ENCODE measurements at places on chromosomes 4 and X.

DNA sequence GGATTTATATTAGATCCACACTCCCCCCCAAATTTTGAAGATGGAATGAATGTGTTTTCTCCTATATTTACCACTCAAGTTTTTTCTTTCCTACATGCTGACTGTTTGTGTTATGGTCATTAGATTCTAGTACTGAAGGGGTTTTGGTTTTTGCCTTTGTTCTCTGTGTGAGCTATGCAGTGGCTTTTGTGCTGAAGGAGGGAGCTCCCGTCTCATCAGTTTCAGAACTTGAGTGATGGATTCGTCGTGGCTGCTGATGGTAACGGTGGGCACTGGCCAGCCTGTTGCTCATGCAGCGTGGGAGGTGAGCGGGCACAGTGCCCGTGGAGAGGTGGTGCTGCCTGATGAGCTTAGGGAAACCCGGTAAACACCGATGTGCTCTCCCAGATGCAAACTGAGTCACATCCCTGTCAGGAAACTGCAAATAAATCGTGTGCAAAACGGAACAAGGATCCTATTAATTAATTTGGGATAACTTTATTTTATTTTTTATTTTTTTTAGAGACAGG lies 101.5 kb downstream of the SORBS2 start:
- no peak for DNase-seq

DNA sequence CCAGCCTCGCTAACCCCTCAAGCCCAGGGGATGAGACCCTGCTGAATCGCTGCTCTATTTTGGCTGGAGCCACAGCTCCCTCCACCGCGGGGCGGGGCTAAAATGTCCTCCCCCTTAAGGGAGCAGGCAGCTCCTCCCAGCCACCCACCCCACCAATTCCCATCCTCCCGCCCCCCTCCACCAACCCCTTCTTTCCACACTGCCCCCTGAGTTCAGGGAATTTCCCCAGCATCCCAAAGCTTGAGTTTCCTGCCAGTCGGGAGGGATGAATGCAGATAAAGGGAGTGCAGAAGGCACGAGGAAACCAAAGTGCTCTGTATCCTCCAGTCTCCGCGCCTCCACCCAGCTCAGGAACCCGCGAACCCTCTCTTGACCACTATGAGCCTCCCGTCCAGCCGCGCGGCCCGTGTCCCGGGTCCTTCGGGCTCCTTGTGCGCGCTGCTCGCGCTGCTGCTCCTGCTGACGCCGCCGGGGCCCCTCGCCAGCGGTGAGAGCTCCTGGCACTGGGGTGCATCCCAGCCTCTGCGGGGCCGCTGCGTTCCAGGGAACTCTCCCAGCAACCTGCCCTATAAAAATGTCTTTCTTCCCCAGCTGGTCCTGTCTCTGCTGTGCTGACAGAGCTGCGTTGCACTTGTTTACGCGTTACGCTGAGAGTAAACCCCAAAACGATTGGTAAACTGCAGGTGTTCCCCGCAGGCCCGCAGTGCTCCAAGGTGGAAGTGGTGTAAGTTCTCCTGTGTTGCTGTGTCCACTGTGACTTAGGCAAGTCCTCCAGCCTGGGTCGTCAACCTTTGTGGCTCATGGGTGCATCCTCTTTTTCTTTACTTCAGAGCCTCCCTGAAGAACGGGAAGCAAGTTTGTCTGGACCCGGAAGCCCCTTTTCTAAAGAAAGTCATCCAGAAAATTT lies at the start of gene CXCL6:
CXCL6 (plus strand) TSS at position 306 of the 907 bp plus-strand sequence; CDS start at position 379, 73 bp downstream.
- DNase-seq, result peak; percentile 36

GRCh38 chr4:106893395-106893881 lies 142.7 kb downstream of the DKK2 start:
- no peak for DNase-seq

DNA sequence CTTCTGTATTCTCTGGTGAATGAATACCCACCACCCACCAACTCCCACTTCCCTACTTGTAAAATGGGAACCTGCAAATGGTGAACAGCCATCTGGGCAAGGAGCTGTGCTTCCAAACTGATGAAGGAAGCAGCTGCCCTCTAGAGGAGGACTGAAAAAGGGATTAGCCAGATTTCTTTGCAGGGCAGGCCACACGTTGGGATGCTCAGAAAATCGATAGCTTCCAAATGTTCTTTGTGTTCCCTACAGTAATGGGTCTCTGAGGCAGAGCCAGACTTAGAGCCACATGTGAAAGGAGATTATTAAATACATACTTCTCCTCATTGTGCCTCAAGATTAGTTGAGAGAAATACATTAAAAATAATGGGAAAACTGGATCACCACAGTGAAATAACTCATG lies 39.3 kb upstream of the LPAR4 start:
- DNase-seq, result peak; percentile 36

DNA sequence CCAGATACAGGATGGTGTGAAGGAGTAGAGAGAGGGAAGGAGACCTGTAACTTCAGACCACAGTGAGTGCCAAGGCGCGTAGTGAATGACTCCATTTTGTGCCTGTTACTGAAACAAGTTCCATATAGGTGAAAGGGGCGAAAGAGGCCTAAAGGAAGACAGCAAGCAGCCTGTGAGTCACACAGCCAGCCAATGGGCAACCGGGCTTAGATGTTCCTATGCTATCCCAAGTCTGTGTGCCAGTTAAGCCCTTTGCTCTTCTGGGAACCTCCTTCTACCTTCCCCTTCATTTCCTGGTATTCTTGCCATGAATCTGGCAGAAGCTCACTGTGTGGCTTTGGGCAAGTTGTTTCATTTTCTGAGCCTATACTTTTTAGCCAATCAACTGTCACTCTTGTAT lies 161.8 kb upstream of the LDB2 start:
- DNase-seq, result no peak

- no peak for DNase-seq
These were observed 427 bp downstream of the NKX1-1 start for GRCh38 chr4:1405636-1406393.

GRCh38 chr4:165514739-165515138 lies 135.9 kb downstream of the CPE start:
- DNase-seq, result no peak

- DNase-seq, result peak; percentile 0
These were observed 143.6 kb upstream of the ZCCHC13 start for GRCh38 chrX:74160358-74160757.

GRCh38 chr4:173051716-173052115 lies 116.9 kb upstream of the GALNT7 start:
- DNase-seq, result peak; percentile 21

- no peak for DNase-seq
These were observed 480.9 kb downstream of the PCDH11X start for GRCh38 chrX:92260102-92260501.

- no peak for DNase-seq
These were observed 63.0 kb downstream of the MBNL3 start for GRCh38 chrX:132425744-132426318.

DNA sequence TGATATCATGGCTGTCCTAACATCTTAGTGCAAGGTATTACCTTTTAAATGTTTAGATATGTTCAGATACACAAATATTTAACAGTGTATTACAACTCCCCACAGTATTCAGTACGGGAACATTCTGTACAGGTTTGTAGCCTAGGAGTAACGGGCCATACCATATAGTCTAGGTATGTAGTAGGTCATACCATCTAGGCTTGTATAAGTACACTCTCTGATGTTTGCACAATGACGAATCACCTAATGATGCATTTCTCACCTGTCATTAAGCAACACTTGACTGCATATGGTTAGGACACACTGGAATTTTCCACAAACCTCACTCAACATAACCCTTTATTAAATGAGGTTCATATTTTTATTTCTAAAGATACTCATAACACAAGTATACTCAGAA lies 67.7 kb downstream of the THOC2 start:
- DNase-seq, result no peak

DNA sequence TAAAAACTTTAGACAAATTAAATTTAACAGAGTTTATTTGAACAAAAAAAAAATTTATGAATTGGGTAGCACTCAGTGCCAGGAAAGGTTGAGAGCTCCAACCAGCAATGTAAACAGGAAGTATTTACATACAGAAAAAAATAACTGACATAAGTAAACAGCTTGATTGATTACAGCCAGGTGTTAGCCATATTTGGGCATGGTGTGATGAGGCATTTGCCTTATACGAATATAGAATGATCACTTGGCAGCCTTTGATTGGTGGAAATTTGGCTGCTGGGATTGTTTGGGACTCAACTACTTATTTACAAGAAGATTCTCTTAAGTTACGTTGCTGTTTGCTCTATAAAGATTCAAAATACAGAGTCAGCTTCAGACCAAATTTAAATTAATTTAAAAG lies 172.0 kb downstream of the ADAM29 start:
- DNase-seq, result no peak

DNA sequence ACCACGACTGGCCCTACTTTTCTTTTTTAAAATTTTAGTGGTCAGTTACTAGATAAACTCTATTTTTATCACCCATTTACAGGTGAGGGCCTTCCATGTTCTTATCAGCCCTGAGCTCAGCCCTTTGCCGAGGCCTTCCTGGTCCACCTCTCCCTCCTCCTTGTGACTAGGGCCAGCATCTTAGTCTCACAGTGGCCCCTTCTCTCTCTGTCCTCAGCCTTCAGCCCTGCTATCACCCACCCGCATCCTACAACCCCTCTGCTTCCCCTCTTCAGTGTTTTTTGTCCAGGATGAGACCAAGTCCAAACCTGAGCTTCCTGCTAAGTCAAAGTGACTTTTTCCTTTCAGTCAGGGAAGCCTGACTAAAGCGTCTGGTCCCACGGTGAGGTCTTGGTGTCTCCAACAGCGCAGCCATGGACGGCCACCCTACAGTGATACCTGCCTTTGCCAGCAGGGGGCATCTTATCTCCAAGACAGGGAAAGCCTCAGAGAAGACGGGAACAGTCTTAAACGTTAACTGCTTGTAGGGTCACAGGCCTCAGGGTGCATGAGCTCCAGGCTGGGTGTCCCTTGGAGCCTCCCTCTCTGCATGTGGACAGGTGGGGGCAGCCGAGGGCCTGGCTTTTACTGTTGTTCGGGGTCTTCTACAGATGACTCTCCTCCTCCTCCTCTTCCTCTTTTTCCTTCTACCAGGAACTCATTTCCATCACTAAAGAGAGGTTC lies 11.7 kb upstream of the GAGE10 start:
- DNase-seq, result peak; percentile 24

DNA sequence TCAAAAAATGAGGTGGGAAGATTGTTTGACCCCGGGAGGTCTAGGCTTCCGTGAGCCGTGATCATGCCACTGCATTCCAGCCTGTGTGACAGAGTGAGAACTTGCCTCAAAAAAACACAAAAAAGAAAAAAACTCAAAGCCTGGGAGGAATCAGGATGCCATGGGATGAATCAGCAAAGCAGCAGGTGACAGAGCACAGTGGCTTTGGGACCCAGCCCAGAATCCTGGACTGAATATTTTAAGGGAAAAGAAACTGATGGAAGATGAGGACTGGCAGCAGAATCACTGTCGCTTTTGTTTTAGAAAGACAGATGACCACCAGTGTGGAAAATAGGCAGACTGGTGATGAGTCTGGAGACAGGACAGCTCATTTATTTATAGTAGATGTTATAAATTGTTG lies 16.6 kb downstream of the S100G start:
- peak; percentile 61 for DNase-seq

GRCh38 chr4:116143198-116143597 lies 942.2 kb downstream of the TRAM1L1 start:
- no peak for DNase-seq

DNA sequence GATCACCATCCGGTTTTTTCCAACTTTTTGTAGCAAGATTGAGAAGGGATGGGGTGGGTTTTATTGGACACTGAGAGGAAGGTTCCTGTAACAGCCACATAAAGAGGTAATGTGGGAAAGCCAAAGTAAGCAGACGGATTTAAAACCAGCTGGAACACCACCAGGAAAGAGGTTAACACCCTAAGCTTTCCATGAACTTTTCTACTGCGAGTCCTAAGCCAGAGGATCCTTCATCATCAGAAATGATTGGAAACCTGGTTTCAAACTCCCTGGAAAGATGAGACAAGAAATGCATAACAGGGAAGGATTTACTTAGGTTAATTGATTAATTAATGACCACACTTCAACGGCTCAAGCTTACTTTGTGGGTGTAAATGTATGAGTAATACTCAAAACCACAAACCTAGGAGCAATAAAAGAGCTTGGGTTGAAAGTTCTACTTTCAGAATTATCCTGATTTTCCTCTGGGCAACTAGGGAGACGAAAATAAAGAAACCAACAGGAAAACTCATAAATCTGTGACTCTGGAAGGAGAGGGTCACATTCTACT lies 91.5 kb downstream of the COX18 start:
- no peak for DNase-seq

- no peak for DNase-seq
These were observed 507.8 kb upstream of the INTU start for GRCh38 chr4:127124919-127125318.

DNA sequence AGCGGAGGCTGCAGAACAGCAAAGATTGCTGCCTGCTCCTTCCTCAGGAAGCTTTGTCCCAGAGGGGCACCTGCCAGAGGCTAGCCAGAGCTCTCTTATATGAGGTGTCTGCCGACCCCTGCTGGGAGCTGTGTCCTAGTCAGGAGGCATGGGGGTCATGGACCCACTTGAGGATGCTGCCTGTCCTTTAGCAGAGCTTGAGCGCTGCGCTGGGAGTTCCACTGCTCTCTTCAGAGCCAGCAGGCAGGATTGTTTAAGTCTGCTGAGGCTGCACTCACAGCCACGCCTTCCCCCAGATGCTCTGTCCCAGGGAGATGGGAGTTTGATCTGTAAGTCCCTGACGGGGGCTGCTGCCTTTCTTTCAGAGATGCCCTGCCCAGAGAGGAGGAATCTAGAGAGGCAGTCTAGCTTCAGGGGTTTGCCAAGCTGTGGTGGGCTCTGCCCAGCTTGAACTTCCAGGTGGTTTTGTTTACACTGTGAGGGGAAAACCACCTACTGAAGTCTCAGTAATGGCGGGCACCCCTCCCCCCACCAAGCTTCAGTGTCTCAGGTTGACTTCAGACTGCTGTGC lies 10.9 kb downstream of the DCK start:
- no peak for DNase-seq

DNA sequence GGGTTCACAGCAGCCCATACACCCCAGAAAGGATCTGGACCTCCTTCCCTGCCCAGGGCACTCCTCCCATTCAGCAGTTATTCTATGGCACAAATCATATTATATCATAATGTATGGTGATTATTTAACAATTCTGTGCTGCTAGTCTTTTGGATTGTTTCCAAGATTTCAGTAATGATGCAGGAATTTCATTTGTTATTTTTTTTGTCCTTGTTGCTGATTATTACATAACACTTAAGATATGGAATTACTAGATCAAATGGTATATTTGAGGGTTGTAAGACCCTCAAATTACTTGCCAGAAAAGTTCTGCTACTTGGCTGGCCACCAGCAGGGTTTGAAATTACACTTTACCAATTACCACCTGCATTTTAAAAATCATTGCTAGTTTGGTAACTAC lies 36.4 kb downstream of the QDPR start:
- peak; percentile 49 for DNase-seq

DNA sequence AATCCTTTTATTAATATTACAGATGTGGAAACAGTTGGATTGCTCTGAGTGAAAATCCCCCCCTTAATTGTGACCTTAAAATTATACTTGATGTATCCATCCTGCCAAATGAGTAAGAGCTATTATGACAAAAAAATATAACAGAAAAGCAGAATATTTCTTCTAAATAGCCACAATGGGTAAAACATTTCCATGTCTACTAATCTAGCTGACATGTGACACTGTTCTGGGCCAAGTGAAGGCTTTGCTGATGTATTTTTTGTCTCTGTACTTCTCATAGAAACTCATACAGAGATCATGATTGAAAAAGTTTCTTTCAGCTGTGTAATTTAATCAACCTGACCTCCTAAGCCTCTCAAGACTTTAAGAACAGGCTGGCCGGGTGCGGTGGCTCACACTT lies 569.1 kb upstream of the ZFP42 start:
- no peak for DNase-seq

- DNase-seq, result peak; percentile 91
These were observed 113.9 kb upstream of the VAMP7 start for GRCh38 chrX:155767051-155767875.

GRCh38 chr4:22688236-22688635 lies 4.5 kb upstream of the GBA3 start:
- peak; percentile 55 for DNase-seq
